ENCODE measurements at places on chromosomes 6 and 20. TPM values are rescaled to one million over a fixed set of nuclear protein-coding genes. Genes with fewer than 3 reads are reported as not detected.

GRCh38 chr6:32689531-32690501 is 23.4 kb upstream of the HLA-DQB1 start:
- no peaks in the 10 kb centered on the region for H3K27me3 ChIP-seq
- no peaks in the 10 kb centered on the region for H3K36me3 ChIP-seq
- no peaks in the 10 kb centered on the region for H3K4me1 ChIP-seq
- no peak overlapping the region for H3K27ac ChIP-seq

- H3K4me3 ChIP-seq = no peak overlapping the region
- no peak overlapping the region for H3K27ac ChIP-seq
- no peaks in the 10 kb centered on the region for H3K4me1 ChIP-seq
- no peaks in the 10 kb centered on the region for H3K36me3 ChIP-seq
- DNase-seq = no peak
- no peaks in the 10 kb centered on the region for H3K27me3 ChIP-seq
Observed at GRCh38 chr6:169243661-169244060, 10.0 kb downstream of the THBS2 start.

GRCh38 chr6:28856620-28857005 is 67.2 kb downstream of the TRIM27 start:
- no peak overlapping the region for H3K4me3 ChIP-seq
- no peak overlapping the region for H3K27ac ChIP-seq
- no peaks in the 10 kb centered on the region for H3K36me3 ChIP-seq
- H3K4me1 ChIP-seq = no peaks in the 10 kb centered on the region
- no peak for DNase-seq

- H3K36me3 ChIP-seq = no peaks in the 10 kb centered on the region
- DNase-seq = no peak
- no peak overlapping the region for H3K4me3 ChIP-seq
- no peaks in the 10 kb centered on the region for H3K27me3 ChIP-seq
- H3K4me1 ChIP-seq = no peaks in the 10 kb centered on the region
Observed at GRCh38 chr6:142284419-142284818, 17.4 kb upstream of the ADGRG6 start.

Gene SLC17A3
- total RNA-seq = not detected

DNA sequence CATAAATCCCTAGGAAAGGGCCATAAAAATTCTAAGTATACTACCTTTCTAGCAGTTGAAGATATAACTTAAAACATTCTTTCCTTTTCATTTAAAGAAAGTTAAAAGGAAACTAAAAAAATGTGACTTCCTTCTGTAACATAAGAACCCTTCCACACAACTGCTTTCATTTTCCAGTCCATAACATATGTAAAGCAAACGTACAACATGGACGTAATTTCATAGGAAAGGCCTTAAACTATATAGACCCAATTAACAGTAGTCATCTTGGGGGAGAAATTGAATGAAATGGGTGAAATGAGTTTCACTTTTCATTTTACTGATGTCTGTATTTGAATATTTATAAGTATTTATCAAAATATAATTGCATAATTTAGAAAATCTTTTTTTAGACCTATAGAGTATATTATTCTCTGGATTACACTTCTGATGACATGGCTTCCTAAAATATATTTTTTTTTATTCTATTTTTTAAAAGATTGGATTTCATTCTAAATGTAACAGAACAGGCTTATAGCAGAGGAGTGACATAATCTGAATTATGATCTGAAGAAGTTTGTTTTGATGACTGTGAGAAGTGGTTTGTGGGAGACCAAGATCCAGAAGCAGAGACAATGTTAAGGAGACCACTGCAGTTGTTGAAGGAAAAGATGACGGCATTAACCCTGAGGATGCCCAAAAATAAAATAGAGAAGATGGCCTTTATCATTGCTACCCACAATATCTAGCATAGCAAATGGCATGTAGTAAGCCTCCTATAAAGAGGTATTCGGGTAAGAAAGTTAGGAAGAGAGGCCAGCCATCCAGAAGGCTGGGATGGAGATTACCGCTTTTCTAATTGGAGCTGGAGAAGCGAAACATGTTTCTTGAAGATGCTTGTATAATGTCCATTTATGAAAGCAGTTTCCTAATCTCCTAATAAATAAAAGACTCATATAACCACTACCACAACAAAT is 260.4 kb downstream of the PTPRK start:
- no peak for DNase-seq
- H3K27ac ChIP-seq = no peak overlapping the region
- H3K27me3 ChIP-seq = no peaks in the 10 kb centered on the region
- peak overlapping the region; percentile 12 for H3K4me3 ChIP-seq

DNA sequence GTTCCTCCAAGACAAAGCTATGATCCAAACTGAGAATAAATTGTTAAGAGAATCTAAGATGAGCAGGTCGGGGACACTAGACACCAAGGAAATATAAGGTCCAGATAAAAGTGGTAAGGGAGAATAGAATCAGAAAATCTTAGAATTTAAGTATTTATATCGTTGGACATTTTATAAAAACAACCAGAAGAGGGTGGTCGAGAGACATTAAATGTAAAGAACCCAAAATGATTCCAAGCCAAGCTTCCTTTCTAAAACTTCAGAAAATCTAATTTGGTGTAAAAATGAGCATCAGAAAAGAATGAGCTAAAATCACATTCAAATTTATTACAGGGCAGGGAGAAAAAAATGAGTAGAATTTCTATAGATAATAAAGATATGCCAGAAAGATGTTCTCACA is 97.8 kb upstream of the OGFRL1 start:
- H3K27me3 ChIP-seq = no peaks in the 10 kb centered on the region
- no peak for DNase-seq
- H3K4me1 ChIP-seq = no peaks in the 10 kb centered on the region
- no peak overlapping the region for H3K4me3 ChIP-seq
- H3K36me3 ChIP-seq = no peaks in the 10 kb centered on the region

DNA sequence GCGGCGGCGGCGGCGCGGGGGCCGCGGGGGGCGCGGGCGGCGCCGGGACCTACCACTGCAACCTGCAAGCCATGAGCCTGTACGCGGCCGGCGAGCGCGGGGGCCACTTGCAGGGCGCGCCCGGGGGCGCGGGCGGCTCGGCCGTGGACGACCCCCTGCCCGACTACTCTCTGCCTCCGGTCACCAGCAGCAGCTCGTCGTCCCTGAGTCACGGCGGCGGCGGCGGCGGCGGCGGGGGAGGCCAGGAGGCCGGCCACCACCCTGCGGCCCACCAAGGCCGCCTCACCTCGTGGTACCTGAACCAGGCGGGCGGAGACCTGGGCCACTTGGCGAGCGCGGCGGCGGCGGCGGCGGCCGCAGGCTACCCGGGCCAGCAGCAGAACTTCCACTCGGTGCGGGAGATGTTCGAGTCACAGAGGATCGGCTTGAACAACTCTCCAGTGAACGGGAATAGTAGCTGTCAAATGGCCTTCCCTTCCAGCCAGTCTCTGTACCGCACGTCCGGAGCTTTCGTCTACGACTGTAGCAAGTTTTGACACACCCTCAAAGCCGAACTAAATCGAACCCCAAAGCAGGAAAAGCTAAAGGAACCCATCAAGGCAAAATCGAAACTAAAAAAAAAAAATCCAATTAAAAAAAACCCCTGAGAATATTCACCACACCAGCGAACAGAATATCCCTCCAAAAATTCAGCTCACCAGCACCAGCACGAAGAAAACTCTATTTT is 2.0 kb downstream of the FOXC1 start:
- peak overlapping the region; percentile 67 for H3K27ac ChIP-seq
- no peaks in the 10 kb centered on the region for H3K36me3 ChIP-seq
- no peaks in the 10 kb centered on the region for H3K4me1 ChIP-seq
- H3K27me3 ChIP-seq = no peaks in the 10 kb centered on the region

Data from breast epithelium (tissue), 4 donors.